HT1080 (cell line): ENCODE measurements at places on chromosomes 2 and 18.

- DNase-seq: no peak
Observed at GRCh38 chr2:179800776-179801175, 60.6 kb downstream of the ZNF385B start.

DNA sequence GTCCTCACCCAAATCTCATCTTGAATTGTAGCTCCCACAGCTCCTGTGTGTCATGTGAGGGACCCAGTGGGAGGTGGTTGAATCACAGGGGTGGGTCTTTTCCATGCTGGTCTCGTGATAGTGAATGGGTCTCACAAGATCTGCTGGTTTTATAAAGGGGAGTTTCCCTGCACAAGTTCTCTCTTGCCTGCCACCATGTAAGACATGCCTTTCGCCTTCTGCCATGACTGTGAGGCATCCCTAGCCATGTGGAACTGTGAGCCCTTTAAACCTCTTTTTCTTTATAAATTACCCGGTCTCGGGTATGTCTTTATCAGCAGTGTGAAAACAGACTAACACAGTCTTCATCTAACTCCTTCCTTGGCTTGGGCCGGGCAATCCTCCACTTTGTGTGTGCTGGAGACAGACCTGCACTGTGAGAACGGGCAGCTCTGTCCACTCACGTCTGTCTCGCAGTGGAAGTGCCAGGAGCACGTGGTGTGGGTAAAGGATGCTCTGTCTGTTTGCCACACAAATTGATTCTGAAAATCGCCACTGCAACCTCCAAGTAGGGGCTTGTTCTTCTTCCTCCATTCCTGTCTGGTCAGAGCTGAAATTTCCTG lies 47.6 kb upstream of the OTOS start:
- no peak for DNase-seq

DNA sequence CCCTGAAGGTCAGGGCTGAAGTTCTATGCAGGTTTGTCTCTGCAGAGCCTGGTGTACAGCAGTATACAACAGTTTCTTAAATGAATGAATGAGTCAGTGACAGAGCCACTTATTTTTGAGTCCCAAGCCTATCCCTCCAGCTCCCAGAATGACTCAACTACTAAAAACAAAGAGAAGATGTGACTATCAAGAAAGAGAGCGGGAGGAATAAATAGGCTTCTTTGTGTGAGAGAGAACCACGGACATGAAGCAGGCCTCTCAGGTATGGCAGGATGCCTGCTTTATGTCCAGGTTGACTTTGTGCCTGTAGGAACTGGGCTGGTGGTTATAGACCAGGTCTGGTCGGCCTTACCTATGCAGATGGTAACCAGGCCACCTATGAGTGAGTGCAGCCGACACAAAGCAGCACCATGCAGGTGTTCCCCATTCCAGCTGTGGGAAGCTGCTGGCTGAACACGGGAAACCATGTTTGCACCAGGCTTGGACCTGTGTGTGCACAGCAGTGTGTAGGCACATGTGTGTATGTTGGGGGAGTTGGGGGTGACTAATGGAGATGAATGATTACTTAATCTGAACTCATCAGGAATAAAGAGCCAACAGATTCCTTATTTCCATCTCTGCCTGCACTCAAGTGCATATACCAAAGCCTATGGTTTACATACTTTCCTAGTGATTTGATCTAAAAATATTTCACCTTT lies 171.0 kb downstream of the OSR1 start:
- peak; percentile 96 for DNase-seq

DNA sequence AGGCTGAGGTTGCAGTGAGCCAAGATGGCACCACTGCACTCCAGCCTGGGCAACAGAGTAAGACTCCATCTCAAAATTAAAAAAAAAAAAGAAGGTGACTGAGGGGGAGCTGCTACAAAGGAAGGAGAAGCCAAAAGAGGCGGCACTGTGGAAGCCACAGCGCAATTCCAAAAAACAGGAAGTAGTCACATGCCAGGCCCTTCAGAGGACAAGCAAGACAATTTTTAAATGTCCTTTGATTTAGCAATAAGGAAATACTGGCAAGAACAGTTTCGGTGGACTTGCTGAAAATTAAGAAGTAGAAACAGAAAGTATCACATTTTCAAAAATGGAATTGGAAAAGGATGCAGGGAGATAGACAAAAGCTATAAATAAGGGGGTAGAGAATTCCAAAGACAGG lies 122.8 kb downstream of the OSBPL1A start:
- no peak for DNase-seq

DNA sequence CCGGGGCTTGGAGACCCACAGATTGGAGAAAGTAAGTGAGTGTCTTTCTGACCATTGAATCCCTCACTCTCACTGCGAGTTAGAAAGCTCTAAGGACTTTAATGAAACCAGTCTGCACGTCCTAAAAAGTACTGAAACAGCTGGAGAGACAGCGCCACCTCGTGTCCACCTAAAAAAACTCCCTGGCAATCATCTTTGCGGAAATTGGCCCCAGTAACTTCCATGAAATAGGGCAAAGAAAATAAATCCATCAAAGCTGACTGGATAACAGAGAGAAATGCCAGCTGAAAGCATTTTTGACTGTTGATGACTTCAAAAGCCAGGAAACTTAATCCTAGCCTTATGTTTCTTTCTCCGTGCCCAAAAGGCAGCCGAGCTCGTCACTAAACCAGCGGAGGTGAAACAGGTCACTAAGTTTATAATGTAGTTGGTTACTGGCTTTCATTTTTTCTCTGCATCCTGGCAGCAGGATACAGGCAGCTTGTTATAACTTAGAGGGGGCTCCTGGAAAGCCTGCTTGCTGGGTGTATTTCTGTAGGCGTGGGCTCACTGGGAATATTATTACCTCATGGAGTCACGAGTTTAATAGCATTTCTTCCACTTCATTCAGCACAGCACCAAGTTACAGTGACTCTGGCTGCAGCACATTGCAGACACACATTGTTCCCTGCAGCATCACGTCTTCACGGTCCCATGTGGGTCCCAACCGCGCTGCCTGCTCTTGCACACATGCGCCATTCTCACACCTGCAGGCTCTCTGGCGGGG lies 266.5 kb downstream of the HRH4 start:
- peak; percentile 57 for DNase-seq

DNA sequence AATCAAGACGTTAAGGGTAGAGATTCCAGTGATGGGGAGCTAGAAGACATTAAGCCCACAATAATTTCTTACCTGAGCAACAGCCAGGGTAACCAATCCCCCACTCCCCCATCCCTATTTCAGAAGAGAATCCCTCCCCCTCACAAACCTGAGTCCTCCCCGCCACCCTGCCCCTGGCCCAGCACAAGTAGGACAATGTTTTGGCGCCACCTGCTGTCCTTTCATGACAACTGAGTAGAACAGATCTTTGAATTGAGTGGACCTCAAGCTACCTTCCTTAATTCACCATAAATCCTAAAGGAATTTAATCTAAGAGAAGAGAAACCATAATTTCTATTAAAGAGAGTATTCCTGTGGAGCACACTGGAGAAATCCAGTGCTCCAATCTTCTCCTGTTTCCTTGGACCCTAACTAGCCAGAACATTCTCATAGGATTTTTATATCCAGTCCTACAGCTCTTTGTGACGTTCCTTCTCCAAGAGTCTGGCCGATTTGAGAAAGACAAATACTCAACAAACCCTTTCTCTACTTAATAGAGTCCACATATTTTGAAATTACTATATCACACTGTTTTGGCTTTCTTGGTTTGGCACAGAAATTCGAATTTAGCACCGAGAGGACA lies 41.1 kb downstream of the NHEJ1 start:
- peak; percentile 17 for DNase-seq
